ENCODE measurements at places on chromosomes 1 and 21.

DNA sequence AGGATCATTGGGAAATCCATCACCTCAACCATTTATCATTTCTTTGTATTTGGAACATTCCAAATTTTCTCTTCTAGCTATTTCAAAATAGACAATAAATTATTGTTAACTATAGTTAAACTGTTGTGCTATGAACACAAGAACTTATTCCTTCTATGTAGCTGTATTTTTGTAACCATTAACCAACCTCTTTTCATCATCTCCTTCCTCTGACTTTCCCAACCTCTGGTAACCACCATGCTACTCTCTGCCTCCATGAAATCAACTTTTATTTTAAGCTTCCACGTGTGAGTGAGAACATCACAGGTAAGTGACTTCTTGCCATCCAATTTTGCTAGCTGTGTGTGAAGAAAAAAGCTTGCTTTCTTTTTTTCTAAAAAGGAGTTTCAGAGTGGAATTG lies 418 bp downstream of the IFI44L start:
- DNase-seq: no peak

DNA sequence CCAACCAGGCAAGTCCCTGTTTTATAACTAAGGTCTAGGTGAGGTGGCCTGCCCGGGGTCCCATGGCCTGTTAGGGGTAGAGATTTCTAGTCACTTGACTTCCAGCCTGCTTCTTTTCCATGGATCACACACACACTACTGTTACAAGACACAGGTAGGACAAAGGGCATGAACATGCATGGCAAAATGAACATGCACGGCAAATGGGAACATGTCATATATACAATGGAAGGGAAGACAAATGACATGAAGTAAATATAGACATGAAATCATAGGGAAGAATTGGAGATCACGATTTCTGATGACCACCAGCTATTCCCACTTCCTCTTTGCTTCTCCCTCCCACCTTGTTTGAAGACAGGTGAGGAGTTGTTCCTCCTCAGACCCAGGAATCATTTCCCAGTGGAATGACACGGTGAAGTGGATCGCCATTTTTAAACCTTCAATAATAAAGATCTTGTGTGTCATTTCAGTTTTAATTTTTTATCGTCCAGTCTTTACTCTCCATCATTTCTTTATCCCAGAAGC lies 47.6 kb upstream of the ATF3 start:
- no peak for DNase-seq

DNA sequence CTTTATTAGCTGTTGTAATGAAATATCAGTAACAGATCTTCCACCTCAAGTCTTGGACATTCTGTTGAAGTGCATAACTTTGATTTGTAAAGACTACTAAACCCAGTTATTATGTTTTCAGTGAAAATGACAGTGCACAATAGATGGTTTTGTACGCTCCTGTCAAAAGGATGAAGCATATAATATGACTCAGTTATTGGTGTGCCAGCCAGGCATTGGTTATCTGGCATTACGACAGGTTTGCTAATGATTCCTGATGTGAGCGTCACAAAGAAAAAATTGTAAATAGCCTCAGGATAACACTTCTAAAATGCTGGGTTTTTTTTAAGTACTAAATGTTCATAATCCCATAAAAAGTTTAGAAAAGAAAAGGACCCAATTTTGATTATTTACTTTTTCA lies 147.9 kb downstream of the MAGI3 start:
- peak; percentile 65 for DNase-seq

GRCh38 chr21:14844001-14844400 lies 220.8 kb downstream of the NRIP1 start:
- DNase-seq: no peak

- DNase-seq: peak; percentile 64
Observed at GRCh38 chr1:154729031-154729442, 121.1 kb upstream of the ADAR start.

DNA sequence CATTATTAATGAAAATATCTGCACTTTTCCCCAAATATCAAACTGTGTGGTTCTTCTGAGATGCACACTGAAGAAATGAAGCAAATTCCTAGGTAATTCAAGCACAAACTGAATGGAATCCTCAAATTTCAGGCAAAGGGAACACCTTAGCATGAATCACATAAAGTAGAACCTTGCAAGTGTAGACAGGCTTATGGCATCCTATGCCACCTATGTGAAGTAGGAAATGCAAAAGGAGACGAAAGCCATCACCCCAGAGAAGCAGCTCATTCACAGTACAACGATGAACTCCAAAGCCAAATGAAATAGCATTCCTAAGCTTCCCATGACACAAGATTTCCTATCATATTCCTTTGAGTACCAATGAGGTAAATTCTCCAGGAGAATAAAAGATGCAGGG lies 461.2 kb upstream of the RUNX1 start:
- no peak for DNase-seq
